H7 (cell line): ENCODE measurements at places on chromosomes 4 and X. TPM values are rescaled to one million over a fixed set of nuclear protein-coding genes. Genes with fewer than 3 reads are reported as not detected.

DNA sequence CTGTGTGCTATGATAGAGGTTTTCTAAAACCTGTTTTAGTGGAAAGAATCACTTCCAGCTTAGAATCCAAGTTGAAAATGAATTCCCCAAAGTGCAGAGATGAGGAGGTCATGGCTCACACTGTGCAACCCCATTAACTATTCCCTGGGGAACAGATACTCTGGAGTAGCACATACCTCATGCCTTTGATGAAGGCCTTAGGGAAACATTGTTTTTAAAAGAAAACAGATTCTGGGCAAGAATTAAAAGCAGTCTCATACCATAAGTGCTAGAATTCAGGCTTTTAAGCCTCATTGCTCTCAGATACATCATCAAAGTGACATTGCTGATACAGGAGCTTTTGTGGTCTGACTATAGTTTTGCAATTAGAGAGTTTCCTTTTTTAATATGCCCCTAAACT lies 115.1 kb downstream of the NDST4 start:
- no peak for DNase-seq

- DNase-seq = no peak
These were observed 90.3 kb downstream of the COMMD8 start for GRCh38 chr4:47373174-47373573.

The CBLL2 gene
- not detected in 2 replicates for total RNA-seq

GRCh38 chrX:110394651-110395050 lies 36.0 kb downstream of the RTL9 start:
- DNase-seq = no peak

- DNase-seq = no peak
These were observed 86.8 kb downstream of the SH2D1A start for GRCh38 chrX:124433186-124433585.
